SJSA1 (cell line): ENCODE measurements at places on chromosomes 4 and X. TPM values are rescaled to one million over a fixed set of nuclear protein-coding genes. Genes with fewer than 3 reads are reported as not detected.

- peak; percentile 63 for DNase-seq
Measured at GRCh38 chrX:42920752-42921151, 142.8 kb upstream of the PPP1R2C start.

DNA sequence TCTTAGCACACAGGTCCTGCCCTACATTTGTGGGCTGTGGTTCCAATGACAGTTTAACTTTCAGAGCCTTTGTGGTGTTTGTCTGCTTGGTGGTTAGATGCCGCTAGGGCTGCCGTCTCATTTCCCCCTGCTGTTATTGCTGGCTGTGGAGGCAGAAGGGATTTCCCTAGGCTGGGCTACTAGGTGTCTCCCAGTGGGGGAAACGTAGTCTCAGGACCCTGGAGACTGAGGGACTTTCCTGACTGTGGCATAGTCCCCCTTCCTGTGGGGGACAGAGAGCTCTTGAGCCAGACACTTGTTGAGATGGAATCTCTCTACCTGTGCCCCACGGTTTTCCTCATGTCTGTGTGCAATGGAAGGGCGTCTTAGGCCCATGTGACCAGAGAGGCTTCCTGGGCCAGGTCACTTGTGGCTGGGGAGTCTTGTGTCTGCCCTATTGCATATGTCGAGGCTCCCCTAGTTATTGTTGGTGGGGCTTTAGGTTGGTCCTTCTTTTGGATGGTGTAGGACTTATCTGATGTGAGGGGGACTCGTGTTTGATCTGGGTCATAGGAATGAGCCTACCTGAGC is 68.2 kb downstream of the ARHGAP10 start:
- DNase-seq = peak; percentile 47

- no peak for DNase-seq
Measured at GRCh38 chrX:150849996-150850720, 48.3 kb downstream of the CD99L2 start.

DNA sequence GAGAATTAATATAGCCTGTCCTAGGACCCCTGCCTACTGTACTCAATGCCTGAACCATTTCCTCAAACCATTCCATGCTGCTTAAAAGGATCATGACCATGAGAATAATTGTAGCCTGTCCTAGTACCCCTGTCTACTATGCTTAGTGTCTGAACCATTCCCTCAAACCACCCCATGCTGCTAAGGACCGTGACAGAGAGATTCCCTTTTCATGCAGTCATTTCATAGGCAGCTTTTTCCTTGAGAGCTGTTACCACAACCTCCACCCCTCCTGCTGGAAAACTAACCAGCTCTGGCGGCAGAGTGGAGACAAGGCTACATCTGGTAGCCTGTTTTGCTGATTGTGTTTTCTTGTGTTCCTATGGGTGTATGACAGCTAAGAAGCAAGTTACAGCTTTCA is 174.9 kb upstream of the SMARCAD1 start:
- DNase-seq = no peak

GRCh38 chr4:166823126-166823525 is 411.2 kb downstream of the SPOCK3 start:
- no peak for DNase-seq

- no peak for DNase-seq
Measured at GRCh38 chr4:188110036-188110435, 633 bp upstream of the TRIML2 start.

- no peak for DNase-seq
Measured at GRCh38 chr4:134634301-134634700, 432.7 kb upstream of the PABPC4L start.

- no peak for DNase-seq
Measured at GRCh38 chrX:73076838-73077237, 2.5 kb downstream of the PABPC1L2A start.

GRCh38 chrX:107398115-107398514 is 51.3 kb upstream of the FRMPD3 start:
- DNase-seq = no peak

DNA sequence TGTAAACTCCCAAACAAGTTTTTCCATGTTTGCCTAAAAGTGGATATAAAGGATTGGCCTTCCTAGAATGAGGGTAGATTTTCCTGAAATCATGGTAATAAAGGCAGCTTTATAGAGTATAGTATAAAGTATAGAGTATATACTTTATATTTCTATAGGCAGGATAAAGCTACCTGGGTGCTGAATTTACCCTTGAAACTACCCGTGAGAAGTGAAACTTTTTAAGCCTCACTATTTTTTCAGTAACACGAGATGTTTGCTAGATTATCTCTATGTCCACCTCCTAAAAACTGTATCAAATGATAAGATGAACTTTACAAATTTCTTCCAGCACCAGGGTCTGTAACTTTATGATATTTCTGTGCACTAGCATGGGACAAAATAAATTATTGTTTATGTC is 340.0 kb upstream of the GALNTL6 start:
- no peak for DNase-seq

SLC30A9 gene
- total RNA-seq = 32.5 and 43.4 TPM in 2 replicates

FDCSP gene
- total RNA-seq = not detected in 2 replicates

GAGE12J gene
- total RNA-seq = not detected in 2 replicates

RENBP gene
- total RNA-seq = 0.11 TPM in 1 of 2 replicates, not detected in the other

TMEM255A gene
- total RNA-seq = 0.16 TPM in 1 of 2 replicates, not detected in the other

RUFY3 gene
- 13.9 and 21.1 TPM in 2 replicates for total RNA-seq

GAGE2A gene
- not detected in 2 replicates for total RNA-seq

CXCL8 gene
- total RNA-seq = 19.7 and 26.4 TPM in 2 replicates

NKX6-1 gene
- total RNA-seq = 2.5 and 3.3 TPM in 2 replicates
